Stimulated activated CD4-positive, alpha-beta T cell treated with anti-CD3 and anti-CD28 coated beads, TNF-alpha, amount 100 ng/mL, for 24 hours (primary cell): ENCODE measurements at places on chromosomes 7 and 10.

DNA sequence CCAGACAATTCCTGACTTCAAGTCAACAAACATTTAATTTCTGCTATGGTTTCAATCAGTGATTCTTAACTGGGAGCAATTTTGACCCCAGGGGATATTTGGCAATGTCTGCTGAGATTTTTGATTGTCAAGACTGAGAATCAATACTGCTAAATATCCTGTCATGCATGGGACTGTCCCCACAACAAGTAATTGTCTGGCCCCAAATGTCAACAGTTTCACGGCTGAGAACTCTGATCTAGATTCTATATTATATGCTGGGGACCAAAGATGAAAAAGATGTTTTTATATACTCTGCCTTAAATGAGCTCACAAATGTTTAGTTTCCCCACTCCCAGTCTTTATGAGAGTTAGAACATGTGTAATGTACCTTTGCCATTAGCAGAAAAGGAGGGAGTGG is 19.2 kb downstream of the ANKRD7 start:
- no peak for DNase-seq

GRCh38 chr10:33498391-33498891 is 164.0 kb upstream of the NRP1 start:
- no peak for DNase-seq

- no peak for DNase-seq
Measured at GRCh38 chr7:41698726-41699125, 4.2 kb downstream of the INHBA start.

DNA sequence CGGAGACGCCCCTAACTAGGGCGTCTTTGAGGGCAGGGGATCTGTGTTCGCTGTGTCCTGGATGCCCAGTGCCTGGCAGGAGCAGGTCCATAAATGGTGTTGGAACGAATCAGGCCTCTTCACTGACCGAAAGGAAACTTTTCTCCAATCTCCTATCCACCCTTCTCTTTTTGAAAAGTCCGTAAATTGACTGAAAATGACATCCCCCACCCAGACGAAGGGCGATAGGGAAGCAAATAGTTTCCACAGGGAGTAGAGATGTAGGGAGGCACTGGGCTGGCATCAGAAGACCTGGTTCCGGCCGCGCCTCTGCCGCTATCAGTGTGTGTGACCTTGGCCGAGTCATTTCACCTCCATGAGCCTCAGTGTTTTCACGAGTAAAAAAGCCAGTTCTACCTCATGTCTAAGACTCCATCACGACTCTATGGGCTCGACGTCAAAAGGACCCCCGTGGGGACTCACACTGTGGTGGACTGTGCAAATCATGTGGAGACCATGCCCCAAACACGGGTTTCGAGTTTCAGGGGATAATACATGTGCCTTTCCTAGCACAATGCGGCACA is 497 bp upstream of the RAB11FIP2 start:
- DNase-seq, result no peak

GRCh38 chr7:1424041-1424440 is 35.2 kb downstream of the MICALL2 start:
- DNase-seq, result no peak

DNA sequence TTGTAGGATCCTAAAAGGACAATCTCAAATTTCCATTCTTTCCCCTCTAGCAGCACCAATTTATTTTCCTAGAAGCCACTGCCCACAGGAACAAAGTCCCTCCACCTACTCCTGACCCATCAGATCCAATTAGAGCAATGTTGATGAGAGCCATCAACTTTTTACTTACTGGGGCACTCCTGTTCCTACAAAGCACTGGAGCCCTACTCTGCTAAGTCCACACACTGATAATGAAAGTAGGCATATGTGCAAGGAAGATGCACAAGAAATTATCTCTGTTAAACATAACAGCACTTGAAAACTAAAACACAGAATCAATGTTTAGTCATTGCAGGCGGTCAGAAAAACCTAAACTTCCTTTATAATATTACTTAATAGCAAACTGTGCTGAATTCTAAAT is 3.6 kb downstream of the HERPUD2 start:
- DNase-seq, result no peak

- no peak for DNase-seq
Measured at GRCh38 chr10:18079665-18080295, 60.4 kb upstream of the CACNB2 start.

DNA sequence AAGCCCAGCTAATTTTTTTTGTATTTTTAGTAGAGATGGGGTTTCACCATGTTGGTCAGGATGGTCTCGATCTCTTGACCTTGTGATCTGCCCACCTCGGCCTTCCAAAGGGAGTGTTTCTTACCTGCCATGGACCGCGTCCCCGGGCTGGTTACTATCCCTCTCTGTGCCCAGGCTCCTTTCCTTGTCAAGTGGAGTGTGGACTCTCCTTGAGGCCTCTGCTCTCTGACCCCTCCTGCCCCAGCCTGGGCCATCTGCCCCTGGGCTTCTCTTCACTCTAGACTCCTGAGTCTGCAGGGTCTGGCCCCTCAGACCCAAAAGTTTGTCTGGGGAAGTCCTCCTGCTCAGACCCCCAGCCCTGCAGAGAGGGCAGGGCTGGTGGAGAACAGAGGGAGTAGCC is 20.7 kb downstream of the NEURL1 start:
- no peak for DNase-seq

- DNase-seq, result no peak
Measured at GRCh38 chr7:148652773-148653172, 45.9 kb upstream of the CUL1 start.

DNA sequence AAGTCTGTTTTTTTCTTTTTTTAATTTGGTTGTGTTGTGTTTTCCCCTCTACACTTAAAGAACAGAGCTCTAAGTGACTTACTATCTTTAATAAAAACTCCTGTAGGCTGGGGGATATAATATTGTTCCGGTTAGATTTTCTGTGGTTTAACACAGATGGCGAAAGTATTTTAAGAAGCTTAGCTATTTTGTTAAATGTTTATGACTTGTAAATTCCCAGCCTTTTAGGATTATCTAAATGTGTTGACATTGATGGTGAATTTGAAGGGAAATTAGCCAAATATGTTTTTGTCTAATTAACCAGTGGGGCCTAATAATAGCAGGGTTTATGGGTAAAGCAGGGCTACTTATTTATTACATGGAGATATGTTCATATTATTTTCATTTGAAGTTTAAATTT is 538.5 kb downstream of the INHBA start:
- DNase-seq, result no peak

DNA sequence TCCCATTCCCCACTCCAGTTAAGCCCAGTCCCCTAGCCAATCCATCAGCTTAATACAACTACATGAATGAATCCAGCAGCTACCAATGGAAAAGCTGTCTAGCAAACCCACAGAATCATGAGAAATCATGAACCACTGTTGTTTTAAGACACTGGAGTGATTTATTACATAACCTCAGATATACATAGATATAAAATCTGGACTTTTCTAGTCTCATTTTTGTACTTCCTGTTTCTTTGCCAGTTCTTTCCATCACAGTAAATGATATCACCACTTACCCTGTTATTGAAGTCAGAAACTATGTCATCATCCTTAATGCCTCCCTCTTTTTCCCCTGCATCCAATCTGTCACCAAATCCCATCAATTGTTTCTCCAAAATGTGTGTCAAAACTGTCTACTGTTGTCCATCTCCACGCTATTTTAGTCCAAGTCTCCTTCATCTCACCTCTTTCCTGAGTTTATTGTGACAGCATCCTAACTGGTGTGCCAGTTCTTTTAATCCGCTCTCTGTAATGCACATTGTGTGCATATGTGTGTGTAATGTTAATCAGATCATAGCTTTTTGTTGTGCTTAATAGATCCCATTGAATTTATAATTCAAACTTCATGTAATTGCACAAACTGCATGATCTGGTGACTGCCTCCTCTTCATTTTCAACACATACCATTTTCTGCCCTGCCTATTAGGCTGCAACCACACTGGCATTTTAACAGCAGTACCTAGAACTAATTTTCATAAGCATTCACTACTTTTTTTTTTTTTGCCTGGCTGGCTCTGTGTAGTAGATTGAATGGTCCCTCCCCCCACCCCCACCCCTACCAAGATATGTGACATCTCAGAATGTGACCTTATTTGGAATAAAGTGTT is 56.0 kb downstream of the MKLN1 start:
- no peak for DNase-seq

- DNase-seq, result no peak
Measured at GRCh38 chr7:128098629-128099028, 67.4 kb upstream of the LRRC4 start.

DNA sequence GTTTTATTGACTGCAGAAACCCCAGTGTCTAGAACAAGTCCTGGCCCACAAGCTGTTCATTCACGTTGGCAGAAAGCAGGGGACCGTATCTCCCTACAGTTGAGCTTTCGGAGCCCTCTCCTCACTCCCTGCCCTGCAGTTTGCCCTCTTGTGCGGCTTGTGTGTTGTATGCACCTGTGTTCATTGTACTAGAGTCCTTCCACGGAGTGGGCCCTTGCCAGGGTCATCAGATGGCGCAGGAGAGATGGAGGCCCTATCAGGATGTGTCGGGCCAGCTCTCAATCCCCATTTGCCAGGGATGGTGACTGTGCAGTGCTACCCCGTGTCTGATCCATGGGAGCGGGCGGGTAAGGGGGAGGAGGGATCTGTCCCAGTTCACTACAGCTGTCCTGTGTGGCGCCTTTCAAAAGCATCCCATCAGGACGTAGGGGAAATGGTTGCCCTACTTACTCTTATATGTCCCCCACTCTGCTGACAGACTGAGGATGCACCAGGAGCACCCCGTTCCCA is 77.4 kb upstream of the PRR15 start:
- no peak for DNase-seq

- no peak for DNase-seq
Measured at GRCh38 chr10:38741226-38741625, 647.1 kb downstream of the ZNF37A start.

DNA sequence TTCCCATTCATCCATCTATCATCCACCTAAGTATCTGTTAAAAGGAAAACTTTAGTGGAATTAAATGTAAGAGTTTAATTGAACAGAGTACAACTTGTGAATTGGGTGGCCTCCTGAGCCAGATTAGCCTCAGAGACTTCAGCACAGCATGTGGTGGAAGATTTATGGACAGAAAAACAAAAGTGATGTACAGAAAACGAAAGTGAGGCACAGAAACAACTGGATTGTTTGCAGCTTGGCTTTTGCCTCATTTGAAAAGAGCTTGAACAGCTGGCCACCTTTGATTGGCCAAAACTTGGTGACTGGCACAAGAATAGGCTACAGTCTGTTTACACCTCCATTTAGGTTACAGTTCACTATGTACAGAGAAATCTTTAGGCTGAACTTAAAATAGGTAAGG is 1463.4 kb upstream of the CELF2 start:
- no peak for DNase-seq

DNA sequence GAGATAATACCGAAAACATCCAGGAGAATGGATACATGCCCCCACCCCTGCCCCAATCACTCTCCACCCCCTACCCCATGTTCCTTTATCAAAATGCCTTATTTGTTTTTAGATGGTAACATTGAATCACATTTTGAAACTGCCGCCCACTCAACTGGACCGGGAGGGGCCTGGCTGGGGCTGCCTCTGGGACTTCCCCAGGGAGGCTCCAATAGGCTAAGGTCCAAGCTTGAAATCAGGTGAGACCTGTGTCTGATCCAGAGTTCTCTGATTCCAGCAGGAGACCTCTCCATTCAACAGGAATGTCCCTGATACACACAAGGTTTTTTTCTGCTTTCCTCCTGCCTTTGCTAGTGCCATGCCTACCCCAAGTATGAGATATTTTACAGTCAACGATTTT is 43.8 kb upstream of the ACSL5 start:
- no peak for DNase-seq

DNA sequence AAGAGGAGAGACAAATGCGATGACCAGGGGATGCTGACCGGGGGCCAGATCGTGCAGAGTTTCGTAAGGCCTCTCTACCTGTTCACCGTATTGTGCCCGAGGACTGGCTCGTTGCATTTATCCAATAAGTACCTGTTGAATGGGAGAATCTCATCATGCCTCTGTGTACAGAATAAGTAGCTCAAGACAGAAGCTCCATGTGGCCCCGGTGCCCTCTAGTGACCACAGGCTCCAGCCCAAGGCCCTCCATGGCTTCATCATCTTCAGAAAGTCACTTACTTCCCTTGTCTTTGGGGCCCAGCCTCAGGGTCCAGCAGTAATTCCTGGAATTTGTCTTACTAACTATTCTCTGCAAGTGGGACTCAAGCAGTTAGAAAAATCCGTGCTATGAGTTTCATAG is 151.0 kb downstream of the CHN2 start:
- no peak for DNase-seq

DNA sequence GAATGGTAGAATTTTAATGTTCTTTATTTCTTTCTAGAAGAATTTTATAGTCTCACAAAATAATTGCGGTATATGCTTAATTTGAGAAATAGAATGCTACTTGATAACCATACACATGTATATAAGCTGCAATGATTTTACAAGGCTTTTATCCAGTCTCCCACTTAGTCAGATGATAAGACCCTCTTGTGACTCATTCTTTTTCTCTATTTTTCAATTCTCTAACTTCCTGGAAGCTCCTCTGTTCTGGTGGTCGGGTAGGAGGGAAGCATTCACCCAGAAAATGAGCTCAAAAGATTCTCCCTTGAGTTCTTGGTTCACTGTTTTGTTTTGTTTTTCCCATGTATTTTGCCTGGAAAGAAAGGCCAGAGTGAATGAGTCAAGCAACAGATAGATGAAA is 546.6 kb downstream of the INHBA start:
- no peak for DNase-seq

DNA sequence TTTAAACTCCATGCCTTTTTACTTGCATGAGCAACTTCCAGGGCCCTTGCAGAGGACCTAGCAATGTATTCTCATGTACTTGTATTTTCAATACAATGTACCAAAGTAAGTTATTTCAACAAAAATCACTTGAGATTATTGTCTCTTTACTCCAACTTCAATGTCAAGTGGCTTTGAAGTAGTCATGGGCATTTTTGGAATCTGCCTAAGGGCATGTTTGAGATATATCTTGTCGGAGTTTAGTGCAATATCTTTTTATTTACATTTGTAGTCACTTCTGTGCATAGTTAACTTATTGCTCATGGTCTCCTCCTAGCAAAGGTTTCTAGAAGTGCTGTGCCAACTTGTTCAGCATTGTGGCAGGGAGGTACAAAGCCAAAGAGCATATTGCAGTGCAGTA is 508.7 kb upstream of the SEMA3D start:
- DNase-seq, result no peak

DNA sequence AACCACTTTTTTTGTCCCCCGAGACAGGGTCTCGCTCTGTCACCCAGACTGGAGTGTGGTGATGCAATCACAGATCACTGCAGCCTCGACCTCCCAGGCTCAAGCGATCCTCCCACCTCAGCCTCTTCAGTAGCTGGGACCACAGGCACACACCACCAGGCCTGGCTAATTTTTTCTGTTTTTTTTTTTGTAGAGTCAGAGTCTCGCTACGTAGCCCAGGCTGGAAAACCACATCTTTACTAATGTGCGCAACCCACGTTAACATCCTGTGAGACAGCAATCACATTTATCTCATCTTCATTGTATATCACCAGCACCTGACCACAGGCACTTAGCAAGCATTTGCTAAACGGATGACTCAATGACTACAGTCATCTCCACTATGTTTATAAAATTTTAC is 77.8 kb upstream of the ATP6V0A4 start:
- peak; percentile 27 for DNase-seq

GRCh38 chr7:44145479-44145968 is 4.4 kb upstream of the MYL7 start:
- DNase-seq, result peak; percentile 58
